ENCODE measurements at places on chromosomes 2 and 18.

GRCh38 chr2:142650601-142651000, 226.9 kb upstream of the KYNU start:
- DNase-seq, result no peak

GRCh38 chr18:10530852-10531251, 5.0 kb downstream of the NAPG start:
- DNase-seq, result no peak

DNA sequence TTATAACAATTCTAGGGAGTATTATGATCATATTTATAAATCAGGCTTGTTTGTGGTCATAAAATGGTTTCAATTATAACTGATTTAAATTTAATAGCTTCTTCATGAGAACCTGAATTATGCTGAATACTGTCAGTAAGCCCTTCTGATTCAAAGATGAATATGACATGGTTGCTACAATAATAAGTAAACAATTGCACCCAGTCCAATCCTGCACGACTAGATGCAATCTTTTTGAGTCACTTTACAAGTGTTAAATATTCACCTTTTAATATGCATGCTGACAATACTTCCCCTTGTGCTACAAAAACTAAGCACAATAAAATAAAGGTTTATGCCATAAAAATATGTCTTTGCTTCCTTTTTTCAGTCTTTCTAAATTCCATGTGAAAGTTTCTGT, 325.2 kb downstream of the KCNJ3 start:
- no peak for DNase-seq

DNA sequence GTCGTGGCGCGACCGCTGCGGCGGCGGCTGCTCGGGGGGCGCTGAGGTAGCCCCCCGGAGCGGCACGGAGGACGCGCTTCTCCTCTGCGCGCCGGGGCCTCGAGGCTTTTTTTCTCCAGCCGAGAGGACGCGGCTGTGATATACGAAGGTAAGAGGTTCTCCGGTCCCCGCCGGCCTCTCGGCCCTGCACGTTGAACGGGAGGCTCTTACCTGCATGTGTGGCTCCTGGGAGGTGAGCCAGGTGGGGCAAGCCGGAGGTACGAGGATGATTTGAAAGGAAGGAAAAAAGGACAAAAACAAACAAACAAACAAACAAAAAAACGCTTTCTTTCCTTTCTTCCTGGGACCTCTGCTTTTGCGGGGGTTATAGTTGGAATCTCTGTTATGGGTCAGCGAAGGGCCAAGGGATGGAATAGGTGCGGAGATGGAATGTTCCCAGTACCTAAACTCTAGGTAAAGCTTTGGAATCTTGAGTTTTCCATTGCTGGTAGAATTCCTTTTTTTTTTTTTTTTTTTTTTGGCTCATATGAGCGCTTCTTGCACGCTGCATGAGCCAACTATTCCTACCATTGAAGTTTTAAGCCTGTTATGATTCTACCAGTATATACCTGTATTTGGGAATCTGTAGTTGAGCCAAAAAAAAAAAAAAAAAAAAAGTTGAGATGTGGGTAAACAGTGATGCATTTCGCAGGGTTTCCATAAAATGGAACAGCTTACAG, 674 bp downstream of the PTPN4 start:
- no peak for DNase-seq

GRCh38 chr2:186032102-186032738, 293.6 kb downstream of the FSIP2 start:
- no peak for DNase-seq

GRCh38 chr2:53475766-53476165, 291.8 kb upstream of the CHAC2 start:
- DNase-seq, result no peak

- no peak for DNase-seq
Observed at GRCh38 chr2:72602095-72602494, 223.7 kb downstream of the EXOC6B start.

- no peak for DNase-seq
Observed at GRCh38 chr18:13809531-13810255, 14.3 kb upstream of the MC5R start.

- no peak for DNase-seq
Observed at GRCh38 chr2:128978212-128978611, 659.5 kb upstream of the HS6ST1 start.

- DNase-seq, result peak; percentile 63
Observed at GRCh38 chr2:163467251-163467630, 268.6 kb downstream of the FIGN start.

- DNase-seq, result peak; percentile 14
Observed at GRCh38 chr2:157596992-157597681, 31.5 kb downstream of the ACVR1C start.

GRCh38 chr18:13435586-13436333, 217.2 kb downstream of the LDLRAD4 start:
- DNase-seq, result no peak

DNA sequence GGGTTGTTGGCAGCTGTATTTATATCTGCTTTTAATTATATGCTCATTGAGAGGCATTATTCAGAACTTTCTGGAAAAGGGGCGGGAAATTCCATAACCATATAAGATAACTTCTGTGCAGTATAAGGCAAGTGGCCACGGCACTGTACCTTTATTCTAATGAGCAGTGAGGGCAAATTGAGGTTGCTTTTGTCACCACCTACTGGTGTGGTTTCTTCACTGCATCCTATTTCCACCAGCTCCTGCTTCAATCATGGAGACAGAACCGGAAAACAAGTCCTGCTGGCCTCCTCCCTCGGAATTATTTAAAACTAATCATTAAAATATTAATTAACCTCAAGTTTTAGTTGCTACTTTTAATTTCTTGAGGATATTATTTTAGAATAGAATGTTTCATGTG, 759.4 kb downstream of the CBLN2 start:
- no peak for DNase-seq

DNA sequence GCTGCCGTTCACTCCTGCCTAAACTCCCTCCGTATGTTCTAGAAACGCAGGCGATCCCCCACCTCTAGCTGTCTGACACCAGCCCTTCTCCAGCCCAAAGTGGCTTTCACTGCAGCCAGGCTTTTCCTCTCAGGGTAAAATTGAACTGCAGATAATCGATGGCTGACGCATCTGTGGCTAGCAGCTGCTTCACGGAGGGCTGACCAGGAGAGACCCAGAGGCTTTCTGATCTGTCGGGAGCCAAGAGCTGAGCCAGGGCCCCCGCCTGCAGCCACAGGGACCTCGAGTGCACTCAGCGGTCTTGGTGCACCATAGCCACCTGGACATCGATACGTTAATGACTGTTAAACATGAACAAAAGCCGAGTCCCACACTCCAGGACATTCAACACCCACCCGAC, 107.5 kb downstream of the MBP start:
- DNase-seq, result no peak

GRCh38 chr18:6878556-6879297, 149.2 kb downstream of the ARHGAP28 start:
- DNase-seq, result peak; percentile 57

GRCh38 chr2:207673431-207673830, 38.0 kb upstream of the CCNYL1 start:
- no peak for DNase-seq

GRCh38 chr18:2908166-2908945, 61.5 kb downstream of the EMILIN2 start:
- no peak for DNase-seq

DNA sequence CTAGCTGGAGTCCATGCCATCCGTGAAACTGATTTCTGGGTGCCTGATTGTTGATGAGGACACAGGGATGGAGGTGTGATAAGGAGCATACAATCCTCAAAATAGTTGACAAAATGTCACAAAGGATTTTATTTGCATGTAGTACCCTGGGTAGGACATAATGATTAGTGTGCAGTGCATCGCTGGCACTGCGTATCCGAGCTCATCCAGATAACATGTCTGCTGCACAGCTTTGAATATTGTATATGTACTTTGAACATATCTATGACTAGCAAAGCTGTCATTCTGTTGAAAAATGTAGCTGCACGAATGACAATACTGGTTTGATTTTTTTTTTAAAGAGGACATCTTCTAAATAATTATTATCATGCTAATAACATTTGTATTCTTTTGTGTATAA, 529.7 kb upstream of the FANCL start:
- DNase-seq, result no peak

DNA sequence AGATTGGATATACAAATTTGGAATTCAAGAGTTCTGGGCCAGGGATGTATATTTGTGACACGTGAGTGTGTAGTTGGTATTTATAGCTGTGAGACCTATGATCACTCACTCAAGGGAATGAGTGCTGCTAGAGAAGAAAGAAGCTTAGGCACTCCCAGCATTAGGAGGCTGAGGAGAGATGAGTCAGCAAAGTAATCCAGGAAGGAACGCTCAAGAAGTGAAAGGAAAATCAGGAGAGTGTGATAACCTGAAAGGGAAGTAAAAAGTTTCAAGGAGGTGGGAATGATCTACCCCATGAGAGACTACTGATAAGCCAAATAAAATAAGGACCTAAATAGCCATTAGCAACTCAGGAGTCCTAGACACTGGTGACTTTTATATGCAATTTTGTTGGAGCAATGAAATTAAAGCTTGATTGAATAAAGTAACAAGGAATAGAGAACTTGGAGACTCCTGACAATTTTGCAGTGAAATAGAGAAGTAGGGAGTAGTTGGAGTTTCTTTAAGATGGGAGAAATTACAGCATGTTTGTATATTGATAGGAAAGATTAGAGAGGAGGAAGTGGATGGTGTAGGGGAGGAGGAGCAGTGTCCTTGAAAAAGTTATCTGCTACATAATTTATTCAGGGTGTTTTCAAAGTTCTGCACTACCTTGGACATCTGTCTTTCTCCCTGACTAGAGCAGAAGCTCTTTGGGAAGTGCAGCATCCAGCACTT, 89.9 kb downstream of the UBE2E3 start:
- no peak for DNase-seq

DNA sequence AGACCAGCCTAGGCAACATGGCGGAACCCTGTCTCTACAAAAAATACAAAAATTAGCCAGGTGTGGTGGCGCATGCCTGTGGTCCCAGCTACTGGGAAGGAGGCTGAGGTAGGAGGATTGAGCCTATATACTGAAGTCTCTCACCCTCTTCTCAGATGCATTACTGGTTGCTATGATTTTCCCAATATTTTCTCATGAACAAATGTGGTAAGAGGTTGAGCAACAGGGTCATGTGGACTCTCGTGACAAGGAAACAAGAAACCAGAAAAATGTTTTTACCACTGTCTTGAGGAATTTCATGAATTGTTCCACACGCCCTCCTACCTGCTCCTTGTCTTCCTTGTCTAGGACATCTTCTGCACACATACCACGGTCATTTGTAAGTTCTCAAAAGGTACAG, 12.4 kb downstream of the LMAN2L start:
- DNase-seq, result peak; percentile 75

DNA sequence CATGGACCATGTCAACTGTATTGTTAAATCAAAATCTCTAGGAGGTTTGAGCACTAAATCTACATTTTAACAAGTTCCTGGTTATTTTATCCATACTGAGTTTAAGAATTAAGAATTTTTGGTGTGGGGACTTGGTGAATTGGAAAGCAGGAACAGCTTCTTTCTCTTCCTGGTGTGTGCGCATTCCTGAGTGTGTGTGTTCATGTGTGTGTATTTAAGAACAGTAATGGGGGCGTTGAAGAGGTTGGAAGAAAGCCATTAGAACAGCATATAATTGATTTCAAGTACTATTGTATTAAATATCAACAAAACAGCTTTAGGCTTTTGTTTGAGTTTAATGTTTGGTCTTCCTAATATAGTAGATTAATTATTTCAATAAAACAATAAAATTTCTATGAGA, 801.3 kb upstream of the ID2 start:
- DNase-seq, result no peak

DNA sequence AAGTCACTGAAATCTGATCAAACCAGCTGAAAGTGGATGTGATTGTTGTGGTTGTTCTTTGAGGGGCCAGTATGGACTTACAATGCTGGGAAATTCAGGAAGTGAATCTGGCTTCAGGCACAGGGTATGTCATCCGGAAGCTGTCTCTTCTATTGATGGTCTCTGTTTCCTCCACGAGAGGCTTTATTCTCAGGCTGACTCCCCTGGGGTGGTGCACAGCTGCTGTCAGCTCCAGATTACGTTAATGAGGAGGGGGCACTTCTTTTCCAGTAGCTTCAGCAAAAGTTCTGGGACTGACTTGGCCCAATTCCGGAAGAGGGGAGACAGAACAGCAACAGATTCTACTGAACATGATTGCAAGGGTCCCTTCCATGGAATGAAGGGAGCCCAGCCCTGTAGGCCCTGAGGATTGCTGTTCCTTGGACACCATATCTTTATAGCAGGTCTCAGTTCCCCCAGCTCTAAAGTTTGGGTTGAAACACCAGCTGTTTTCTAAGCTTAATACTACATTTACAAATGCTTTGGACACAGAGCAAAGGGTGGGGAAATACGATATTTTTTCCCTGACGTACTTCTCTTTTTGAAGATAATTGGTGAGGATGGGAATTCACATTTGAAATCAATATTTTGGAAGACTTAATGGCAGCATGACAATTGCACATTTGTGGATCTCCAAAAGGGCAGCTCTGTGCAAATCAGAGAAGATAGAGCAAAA, 400.9 kb downstream of the TSN start:
- no peak for DNase-seq

DNA sequence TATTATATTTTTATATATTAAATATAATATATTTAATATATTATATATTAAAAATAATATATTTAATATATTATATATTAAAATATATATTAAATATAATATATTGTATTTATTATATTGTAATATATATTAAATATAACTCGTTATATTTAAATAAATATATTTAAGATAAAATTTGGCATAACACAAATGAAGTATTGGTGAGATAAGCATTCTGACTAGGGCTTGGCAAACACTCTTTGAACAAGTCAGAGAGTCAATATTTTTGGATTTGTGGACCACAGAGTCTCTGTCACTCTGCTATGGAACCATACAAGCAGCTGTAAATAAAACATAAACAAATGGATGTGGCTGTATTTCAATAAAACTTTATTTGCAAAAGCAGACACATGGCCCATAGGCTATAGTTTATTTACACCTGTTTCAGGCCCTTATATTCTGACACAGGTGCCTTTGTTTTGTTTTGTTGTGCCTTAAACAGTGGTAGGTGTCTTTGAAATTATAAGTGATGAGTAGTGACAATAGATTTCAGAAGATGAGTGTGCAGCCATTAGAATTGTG, 190.1 kb downstream of the EPHA4 start:
- no peak for DNase-seq

GRCh38 chr2:16441431-16441830, 224.2 kb downstream of the CYRIA start:
- DNase-seq, result no peak

DNA sequence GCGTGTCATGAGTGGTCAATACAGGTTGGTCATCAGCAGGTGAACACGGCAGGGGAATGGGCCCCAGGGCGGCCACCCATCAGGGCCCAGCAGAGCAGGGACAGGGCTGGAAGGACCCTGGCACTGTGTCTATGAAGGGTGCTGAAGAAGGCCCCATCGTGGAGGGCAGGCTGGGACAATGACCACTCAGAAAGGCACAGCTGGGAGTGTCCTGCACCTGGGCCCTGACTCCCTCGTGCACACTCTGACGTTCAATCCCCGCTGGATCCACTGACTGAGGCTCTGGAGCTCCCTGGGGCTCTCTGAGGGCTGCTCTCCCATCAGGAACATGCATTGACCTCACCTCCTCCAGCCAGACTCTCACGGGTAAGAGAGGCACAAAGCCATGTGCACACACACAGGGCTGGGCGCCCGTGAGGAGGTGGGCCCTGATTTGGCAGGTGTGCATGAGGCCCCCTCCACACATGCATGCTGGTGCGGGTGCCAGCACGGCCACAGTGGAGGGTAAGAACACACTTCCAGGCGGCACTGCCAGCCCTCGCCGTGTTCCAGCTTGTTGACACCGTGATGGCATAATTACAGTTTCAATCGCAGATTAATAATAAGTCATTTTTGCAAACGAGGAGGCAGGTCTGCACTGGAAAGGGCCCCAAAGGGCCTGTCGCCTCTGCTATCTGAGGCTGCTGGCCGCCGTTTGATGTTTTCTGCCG, 58.5 kb downstream of the SMAD7 start:
- no peak for DNase-seq

- DNase-seq, result peak; percentile 30
Observed at GRCh38 chr2:204923957-204924356, 378.7 kb downstream of the PARD3B start.
